Stimulated activated CD8-positive, alpha-beta memory T cell treated with anti-CD3 and anti-CD28 coated beads, Interleukin-7, amount 100 ng/mL, for 1 hour (primary cell): ENCODE measurements at places on chromosomes 16 and 17.

DNA sequence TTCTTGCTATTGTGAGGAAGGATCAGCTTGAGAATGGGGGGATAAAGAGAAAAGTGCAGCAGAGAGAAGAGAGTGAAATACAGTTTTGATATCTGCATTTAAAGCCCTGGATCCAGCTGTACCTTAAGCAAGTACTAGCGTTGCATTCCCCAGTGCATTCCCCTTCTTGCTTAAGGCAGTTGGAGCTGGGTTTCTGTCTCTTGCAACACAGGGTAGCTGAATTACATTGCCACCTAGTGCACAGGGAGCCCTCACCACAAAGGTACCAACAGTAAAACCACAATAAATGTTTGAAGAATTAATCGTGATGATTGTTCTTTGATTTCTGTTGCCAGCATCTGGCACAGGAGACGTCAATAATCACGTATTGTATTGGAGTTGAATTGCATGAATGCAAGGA is 588.7 kb downstream of the RBFOX1 start:
- no peak for DNase-seq

GRCh38 chr17:17474341-17474740 is 2.5 kb upstream of the MED9 start:
- DNase-seq, result no peak

DNA sequence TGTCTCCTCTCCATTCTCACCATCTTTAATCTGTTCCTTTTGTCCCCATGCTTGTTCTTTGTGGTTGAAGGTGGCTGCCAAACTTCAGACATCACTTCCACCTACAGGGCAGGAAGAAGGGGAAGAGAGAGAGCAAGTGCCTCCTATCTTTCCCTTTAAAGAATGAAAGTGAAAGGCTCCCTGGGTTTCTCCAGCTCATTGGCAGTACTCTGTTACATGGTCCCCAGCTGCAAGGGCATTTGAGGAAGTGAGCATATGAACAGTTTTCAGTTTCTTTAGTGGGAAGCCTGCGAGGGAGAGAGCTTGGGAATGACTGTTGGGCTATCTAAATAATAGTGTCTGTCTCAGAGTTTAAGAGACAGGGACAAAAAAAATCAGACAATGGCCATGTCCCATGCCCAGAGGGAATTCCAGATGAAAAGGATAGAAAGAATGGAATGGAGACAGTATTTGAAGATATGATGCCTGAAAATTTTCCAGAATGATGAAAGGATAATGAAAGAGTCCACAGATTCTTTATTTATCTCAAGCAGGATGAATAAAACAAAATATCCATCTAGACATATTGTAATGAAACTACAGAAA is 159.9 kb downstream of the LGALS9B start:
- no peak for DNase-seq

GRCh38 chr17:10266296-10266876 is 68.0 kb upstream of the GAS7 start:
- no peak for DNase-seq

GRCh38 chr17:81577278-81578000 is 25.3 kb upstream of the FAAP100 start:
- no peak for DNase-seq

DNA sequence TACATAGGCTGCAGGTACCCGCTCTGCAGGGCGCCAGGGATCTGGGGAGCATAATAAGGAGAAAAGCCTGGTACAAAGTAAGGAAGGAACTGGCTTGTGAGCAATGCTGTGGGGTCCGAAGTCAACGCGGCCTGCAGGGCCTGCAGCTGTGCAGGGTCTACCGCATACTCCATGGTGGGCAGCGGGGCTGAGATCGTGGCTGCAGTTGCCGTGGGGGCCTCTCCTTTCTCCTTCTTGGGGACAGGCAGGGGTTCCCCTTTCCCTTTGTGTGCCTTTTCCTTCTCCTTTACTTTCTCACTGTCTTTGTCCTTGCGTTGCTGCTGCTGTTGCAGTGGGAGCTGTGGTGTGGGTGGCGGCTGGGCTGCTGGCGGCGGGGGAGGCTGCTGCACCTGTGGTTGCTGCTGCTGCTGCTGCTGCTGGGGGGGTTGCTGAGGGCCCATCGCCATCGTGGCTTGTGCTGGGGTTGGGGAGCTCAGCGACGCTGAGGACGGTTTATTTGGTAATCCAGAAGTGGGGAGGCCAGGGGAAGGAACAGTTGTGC is 259.6 kb downstream of the ZFHX3 start:
- DNase-seq, result no peak

DNA sequence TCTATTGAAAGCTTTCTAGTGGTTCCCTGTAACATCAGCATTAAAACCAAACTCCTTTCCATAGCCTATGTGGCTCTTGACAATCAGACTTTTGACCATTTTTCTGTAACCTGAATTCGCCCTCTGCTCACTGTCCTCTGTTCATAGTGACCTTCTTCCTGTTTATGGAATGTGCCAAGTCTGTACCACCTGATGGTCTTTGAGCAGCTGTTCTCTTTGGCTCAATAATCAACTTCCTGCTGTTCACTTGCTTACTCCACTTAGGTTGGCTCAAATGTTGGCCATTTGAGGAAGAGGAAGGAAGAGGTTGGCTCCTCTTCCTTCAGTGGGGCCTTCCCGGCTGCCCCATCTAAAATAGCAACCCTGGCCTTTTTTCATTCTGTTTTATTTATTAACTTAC is 251.5 kb downstream of the CA10 start:
- no peak for DNase-seq

- DNase-seq, result no peak
Measured at GRCh38 chr17:69949496-69949895, 125.5 kb upstream of the KCNJ16 start.
